ENCODE measurements at places on chromosomes 1 and 21. TPM values are rescaled to one million over a fixed set of nuclear protein-coding genes. Genes with fewer than 3 reads are reported as not detected.

The MAD2L2 gene
- polyA plus RNA-seq = 46.7 TPM

DNA sequence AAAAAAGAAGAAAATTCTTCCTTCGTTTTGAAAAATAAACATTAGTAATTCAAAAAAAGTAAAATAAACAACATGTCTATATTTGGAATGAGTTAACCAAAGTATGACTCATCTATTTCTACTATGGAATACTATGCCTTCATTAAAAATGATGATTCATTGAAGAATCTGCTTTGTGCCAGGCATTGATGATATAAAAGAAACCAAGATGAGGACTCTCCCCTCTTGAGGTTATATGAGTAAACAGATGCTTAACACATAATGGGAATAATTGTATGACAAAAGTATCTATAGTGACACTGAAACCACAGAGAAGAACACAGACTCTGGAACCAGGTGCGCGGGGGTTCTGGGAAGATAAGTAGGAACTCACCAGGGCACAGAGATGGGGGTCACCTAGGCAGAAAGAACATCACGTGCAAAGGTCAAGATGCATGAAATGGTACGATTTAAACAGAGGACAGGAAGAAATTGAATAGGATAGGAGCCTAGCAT, 18.8 kb downstream of the ELF3 start:
- no peak for DNase-seq

GRCh38 chr1:47491341-47491753, 53.5 kb downstream of the FOXD2 start:
- no peak for DNase-seq

The GPR37L1 gene
- polyA plus RNA-seq = 0.07 TPM
